Stimulated activated naive CD4-positive, alpha-beta T cell treated with Interleukin-2 at 50 U/mL for 16 hours (primary cell): ENCODE measurements at places on chromosomes 3 and 15.
A peak's percentile ranks its signal among the peaks of the same experiment; 100 is the strongest.

- no peak for DNase-seq
Measured at GRCh38 chr3:184694133-184694665, 17.7 kb downstream of the MAGEF1 start.

GRCh38 chr3:163863146-163863545 is 1215.2 kb downstream of the SI start:
- no peak for DNase-seq

DNA sequence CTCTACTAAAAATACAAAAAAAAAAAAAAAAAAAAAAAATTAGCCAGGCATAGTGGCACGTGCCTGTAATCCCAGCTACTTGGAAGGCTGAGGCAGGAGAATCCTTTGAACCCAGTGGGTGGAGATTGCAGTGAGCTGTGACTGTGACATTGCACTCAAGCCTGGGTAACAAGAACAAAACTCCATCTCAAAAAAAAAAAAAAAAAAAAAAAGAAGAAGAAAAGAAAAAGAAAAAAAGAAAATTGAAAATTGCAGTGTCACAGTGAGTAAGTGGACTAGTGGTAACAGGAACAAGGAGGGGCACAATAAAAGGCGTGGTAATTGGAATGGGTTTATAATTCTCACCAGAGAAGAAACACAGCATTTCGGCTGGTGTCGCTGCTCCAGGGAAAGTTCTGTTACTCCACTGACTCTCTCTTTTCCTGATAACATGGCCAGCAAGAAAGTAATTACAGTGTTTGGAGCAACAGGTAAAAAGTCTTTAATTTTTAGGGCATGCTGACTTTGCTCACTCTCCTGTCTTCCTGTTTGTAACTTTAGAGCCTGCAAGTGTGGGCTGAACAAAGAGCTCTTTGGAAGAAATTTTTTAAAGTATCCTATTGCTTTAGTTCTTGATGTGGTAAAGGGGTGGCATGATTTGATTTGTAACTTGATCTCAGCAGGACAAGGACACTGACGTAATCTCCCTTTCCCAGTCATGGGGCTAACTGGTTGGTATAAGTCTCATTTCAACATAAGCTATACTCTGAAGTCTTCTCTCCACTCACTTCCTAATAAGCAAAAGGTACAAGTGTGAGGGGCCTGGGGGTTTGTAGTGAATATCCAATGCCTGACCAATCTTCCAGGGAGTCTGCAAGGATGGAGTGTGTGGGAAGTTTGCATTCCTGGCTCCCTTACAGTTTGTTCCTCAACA is 22.1 kb upstream of the TRA2B start:
- DNase-seq = no peak

- no peak for DNase-seq
Measured at GRCh38 chr15:96268442-96269204, 61.9 kb upstream of the NR2F2 start.

- DNase-seq = no peak
Measured at GRCh38 chr3:183318877-183319276, 65.8 kb downstream of the B3GNT5 start.

DNA sequence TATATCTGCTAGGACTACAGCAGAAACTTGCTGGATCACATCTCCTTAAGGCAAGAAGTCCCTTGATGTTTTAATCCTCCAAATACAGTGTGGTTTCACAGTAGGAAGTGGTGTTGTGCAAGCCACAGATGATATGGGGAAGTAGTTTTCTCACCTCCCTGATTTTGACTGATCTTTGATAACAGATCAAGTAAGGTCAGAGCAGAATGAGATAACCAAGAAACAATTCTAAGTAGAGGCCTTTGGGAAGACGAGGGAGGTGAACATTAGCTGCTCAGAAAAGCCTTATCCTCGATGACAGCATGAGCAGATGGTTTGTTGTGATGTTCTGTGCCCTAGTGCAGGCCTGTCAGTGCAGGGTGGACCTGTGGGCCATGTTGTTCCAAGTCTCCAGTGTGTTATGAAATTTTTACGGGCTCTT is 61.3 kb downstream of the RIOX2 start:
- no peak for DNase-seq

GRCh38 chr3:124174476-124174875 is 182.6 kb upstream of the ROPN1 start:
- no peak for DNase-seq

GRCh38 chr3:122979211-122979610 is 48.4 kb downstream of the SEMA5B start:
- DNase-seq = no peak

- DNase-seq = no peak
Measured at GRCh38 chr3:50557106-50557505, 10.4 kb downstream of the C3orf18 start.

DNA sequence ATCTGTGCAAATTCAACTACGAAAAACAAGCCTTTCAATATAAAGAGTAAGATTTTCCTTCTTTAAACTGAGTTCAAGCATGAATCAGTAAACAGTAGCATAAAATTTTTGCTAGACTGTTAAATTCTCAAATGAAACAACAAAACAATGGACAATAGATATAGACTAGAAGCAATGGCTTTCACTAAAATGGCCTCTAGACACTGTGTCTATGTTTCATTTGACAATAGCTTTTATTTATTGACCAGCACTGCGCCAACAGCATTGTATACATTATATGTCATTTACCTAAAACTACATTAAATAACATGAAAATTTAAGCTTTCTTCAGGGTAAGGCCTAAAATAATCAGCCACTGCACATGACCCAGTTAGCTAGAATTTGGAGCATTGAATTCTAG is 148.5 kb downstream of the DUT start:
- DNase-seq = no peak

DNA sequence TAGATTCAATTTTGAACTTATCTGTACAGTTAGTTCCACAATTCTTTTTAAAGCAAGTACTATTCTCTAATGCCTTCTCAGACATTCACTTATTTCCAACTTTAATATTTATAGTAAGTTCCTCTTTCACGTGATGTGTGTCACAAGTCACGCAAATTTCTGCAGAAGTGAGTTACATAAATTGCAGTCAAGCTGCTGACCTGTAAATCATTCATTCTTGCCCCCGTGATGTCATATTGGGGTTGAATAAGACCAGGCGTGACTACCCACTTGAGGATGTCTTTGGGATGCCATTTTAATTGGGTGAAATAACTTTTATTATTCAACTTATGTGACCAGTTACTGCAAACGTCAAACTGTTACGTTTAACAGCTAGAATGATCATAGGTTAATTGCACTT is 15.1 kb downstream of the PPARG start:
- DNase-seq = no peak

DNA sequence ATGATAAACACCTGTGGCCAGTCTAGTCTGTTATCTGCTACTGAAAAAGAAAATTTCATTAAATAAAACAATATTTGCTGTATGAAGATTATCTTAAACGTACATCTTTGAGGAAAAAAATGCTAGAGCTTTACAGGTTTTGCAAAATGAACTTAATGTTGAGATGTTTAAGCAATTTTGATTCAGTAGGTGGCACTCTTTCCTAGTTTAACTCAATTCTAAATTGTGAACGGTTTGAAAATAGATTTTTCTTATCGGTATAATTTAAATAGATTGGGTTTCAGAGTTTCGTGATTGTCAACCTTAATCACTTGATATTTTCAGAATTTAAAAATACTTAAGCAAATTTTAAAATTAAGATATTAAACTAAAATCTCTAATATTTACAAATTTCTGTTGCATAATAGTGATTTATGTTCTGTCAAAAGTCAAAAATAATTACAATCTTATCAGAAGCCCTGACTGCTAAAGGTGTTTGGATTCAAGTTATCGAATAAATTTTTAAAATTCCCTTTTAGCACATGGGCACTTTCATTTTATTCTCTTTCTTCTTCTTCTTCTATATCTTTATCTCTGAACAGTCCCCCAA is 7.0 kb upstream of the RNF111 start:
- no peak for DNase-seq

- no peak for DNase-seq
Measured at GRCh38 chr15:65300924-65301441, 3.5 kb upstream of the RNU5B-1 start.

DNA sequence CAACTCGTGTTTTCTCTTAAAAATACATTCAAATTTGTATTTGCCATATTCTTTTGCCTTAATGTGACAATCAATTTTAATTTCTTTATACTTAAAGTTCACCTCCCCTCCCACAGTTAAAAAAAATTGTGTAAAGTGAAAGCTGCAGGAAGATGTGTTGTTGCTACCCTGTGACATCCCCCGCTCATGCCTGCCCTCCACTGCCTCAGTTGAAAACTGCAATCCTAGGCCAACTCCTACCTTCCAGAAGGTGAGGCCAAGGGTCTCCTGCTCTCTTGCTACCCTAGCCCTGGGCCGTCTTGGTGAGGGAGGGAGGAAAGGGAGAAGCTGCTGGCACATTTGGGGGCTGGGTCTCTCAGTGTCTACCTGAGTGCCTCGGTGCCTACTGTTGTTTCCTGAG is 57.0 kb upstream of the CMTM7 start:
- peak; percentile 47 for DNase-seq

GRCh38 chr15:38080651-38081275 is 146.3 kb downstream of the TMCO5A start:
- DNase-seq = no peak

- no peak for DNase-seq
Measured at GRCh38 chr3:133374708-133375402, 25.0 kb upstream of the BFSP2 start.

DNA sequence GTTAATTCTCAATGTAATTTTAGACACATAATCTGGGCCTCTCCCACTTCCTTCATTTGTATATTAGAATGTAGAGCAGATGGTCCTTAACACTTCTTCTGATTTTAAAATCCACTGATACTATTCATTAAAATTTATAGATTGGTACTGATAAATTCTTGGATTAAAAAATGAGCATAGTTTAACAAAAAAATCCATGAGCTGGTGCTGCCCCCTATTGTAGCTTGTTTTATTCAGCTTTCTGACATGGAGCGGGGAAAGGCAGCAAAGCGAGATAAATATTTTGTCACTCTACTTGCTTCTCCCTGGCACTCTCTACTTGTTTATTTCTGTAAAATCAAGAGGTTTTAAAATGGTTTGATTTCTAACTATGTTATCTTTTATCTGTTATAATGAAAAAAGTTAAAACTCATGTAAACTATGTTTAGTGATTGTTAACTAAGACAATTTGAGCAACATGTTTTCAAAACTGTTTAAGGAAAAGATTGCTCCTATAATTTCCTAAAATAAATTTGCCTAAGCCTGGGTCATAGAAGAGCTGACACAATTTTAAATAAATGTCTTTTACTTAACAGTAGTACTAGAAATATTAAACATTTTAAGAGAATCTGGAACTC is 26.5 kb upstream of the PLOD2 start:
- no peak for DNase-seq

DNA sequence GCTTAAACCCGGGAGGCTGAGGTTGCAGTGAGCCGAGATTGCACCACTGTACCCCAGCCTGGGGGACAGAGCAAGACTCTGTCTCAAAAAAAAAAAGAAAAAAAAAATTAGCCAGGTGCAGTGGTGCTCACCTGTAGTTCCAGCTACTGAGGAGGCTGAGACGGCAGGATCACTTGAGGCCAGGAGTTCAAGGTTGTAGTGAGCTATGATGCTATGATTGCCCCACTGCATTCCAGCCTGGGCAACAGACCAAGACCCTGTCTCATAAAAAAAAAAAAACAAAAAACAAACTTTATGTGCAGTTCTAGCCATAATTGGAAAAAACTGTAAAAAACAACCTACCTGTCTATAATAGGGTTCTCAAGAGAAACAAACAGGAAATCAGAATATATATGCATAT is 39.9 kb upstream of the IGF2BP2 start:
- DNase-seq = no peak

DNA sequence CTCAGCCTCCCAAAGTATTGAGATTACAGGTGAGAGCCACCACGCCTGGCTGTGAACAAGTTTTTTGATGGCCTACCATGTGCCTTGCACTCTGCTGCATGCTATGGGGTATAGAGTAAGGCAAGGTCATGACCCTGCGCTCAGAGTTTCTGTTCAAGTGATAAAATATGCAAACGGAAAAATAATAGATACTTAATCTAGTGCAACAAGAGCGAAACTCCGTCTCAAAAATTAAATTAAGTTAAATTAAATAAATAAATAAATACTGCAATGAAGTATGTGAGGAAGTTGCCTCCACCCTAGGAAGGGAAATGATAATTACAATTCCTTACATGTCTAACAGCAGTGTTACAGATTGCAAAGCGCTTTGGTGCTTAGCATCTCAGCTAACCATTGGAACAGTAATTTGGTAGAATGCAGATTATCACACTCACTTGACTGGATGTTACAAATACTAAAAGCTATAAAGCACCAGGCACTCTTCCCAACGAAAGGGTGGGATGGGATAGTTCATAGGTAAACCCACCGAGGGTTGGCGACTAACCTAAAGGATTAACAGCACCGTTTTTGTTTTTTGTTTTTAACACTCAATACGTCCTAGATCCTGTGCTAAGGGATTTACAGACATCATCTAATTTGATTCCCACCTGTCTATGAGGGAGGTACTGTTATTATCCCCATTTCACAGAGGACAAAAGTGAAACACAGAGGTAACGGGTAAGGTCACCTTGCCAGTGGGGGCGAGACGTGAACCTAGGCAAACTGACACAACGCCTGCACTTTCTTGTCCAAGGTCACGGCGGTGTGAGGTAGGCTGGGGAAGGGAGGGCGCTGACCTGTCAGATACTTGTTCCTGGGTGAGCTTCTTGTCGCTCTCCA is 793 bp upstream of the FANCD2 start:
- no peak for DNase-seq

DNA sequence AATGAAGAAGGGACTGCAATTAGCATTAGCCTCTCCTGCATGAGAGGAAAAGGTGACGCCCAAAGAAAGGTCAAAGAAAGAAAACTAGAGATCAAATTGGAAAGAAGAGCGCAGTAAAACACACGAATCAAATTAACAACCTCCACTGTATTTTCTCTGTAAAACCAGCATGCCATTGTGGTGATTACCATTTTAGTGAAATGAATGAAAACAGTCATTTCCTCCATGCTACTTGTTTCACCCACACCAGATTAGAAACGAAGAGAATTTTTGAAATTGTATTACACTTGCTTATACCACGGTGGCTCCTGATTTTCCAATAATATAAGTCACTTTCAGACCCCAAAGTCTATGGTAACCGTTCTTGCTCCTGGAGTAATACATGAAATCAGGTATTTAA is 71.6 kb downstream of the SUMF1 start:
- no peak for DNase-seq

GRCh38 chr3:193862843-193863242 is 269.8 kb downstream of the OPA1 start:
- DNase-seq = no peak

DNA sequence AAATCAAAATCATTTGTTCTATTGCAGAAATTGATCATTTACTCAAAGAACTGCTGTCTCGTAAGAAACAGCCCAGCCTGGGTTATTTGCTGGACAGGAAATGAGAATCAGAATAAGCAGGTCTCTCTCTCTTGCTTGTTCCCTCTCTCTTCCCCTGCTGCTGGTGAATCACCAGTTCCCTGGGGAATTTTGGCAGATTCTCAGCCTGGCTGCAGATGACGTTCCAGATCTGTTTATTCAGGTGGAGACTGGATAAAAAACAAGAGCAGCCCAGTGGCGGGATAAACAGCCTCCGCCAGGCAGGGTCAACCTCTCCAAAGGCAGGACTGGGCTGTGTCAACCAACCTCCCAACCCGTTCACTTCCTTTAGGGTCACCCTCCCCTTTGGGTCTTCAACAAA is 72.1 kb downstream of the LRIG1 start:
- DNase-seq = no peak
